Left colon (tissue), 2 donors: ENCODE measurements at places on chromosomes 4 and X. TPM values are rescaled to one million over a fixed set of nuclear protein-coding genes. Genes with fewer than 3 reads are reported as not detected.

- no peak for DNase-seq
Observed at GRCh38 chr4:41323706-41324105, 67.0 kb downstream of the UCHL1 start.

DNA sequence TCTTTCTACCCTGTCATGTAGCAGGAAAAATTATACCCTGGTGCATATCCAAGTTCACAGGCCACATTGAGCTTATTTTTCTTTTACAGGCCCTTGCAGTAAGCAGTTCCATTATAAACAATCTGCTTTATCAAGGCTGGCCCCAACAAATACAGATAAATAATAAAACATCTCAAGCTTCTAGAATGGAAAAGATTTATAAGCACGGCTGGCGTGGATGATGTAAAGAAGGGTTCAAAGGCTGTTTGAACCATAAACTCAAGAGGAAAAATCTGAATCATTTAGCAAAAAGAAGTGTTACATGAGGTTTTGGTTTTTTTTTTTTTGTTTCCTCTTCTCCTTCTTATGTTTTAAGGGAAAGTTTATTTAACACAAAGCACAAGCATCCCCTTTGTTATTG, 109.7 kb downstream of the UNC5C start:
- no peak for DNase-seq

DNA sequence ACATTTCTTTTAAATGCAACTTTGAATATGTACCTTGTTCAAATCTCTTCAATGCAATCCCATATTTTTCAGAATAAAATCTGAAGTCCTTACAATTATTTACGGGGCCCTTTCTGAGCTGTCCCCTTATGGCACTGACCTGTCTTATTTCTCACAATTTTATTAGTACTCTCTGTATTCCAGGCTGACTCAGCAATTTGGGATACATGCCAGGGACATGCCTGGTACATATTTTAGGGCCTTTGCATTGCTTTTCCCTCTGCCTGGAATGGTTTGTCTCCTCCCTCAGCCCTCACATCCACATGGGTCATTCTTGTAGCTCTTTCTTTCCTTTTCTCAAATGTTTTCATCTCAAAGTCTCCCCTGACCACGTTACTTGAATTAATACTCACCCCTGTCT, 172.2 kb upstream of the TECRL start:
- DNase-seq, result no peak

GRCh38 chr4:154329939-154330338, 161.7 kb downstream of the DCHS2 start:
- DNase-seq, result no peak

DNA sequence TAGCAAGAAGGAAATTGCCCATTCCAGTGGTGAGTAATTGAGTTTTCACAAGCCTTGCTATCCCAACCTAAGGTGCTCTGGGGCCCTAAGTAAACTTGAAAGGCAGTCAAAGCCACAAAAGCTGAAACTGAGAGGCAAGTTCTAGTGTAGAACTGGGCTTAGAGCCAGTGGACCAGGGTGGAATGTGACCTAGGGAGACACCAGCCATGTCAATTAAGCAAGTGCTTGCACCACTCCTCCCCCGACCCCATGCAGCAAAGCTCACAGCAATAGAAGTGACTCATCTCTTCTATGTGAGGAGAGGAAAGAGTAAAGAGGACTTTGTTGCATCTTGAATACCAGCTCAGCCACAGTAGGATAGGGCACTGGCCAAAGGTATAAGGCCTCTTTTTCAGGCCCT, 486.1 kb upstream of the POU3F4 start:
- no peak for DNase-seq

- DNase-seq, result no peak
Observed at GRCh38 chr4:76963131-76963750, 13.7 kb downstream of the SEPTIN11 start.

- DNase-seq, result no peak
Observed at GRCh38 chr4:53908661-53909078, 155.7 kb downstream of the CHIC2 start.

GRCh38 chrX:135411893-135412292, 9.9 kb upstream of the SMIM10L2A start:
- no peak for DNase-seq

- DNase-seq, result no peak
Observed at GRCh38 chr4:4455210-4455865, 68.4 kb downstream of the NSG1 start.

GRCh38 chrX:134749706-134750445, 91.6 kb upstream of the PLAC1 start:
- DNase-seq, result no peak

DNA sequence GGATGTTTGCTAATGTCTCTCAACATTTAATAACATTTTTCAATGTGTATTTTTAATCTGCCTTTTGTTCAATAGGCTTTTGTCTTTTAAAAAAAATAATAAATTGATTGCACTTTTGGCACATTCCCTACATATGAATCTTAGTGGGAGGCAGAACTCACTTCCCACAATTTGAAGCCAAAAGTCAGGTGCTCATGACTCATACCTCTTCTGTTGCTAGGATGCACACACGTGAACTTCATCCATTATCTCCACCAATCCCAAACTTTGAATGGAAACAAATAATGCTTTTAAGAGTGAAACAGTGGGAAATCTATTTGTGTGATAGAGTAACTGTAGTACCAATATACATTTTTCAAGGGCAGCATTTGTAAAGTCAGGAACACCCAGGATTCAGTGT, 260.5 kb downstream of the IQCM start:
- no peak for DNase-seq

- no peak for DNase-seq
Observed at GRCh38 chr4:81106150-81106549, 75.6 kb downstream of the BMP3 start.

DNA sequence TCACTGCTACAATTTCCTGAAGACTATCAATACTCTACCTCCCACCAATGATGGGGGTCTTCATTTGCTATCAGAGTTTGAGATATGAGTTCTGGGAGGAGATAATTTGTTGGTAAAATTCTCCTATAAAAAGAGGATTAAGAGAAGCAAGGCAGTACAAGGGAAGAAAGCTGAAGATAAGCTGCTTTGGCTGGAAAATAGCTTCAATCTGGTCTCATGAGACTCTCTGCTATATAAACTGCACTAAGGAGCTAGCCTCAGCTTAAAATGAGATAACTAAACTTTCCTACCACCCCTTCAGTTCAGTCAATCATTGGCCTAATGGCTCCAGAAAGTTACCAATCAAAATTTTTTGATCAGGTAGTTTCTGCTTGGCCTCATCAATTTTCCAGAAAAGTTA, 2105.0 kb downstream of the ARAP2 start:
- no peak for DNase-seq

- DNase-seq, result no peak
Observed at GRCh38 chr4:121130326-121130660, 33.8 kb downstream of the TNIP3 start.

DNA sequence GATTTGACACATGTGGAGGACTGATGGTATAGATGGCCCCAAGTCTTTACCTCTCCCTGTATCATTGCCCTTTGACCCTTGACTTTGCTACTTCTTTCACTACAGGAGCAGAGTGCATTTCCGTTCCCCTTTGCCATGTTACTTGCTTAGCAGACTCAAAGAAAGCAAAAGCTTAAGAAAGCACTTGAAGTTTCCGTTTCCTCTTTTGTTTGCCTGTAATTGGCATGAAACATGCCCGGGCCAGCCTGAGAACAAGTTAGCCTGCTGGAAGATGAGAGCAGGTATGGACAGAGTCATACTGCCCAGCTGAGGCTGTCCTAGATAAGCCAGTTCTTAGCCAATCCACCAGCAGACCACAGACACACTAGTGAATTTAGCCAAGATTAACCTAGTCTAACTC, 206.0 kb downstream of the BCOR start:
- DNase-seq, result no peak

- DNase-seq, result no peak
Observed at GRCh38 chr4:106208481-106209460, 107.2 kb downstream of the TBCK start.

- DNase-seq, result no peak
Observed at GRCh38 chr4:169220447-169220846, 50.3 kb downstream of the SH3RF1 start.

DNA sequence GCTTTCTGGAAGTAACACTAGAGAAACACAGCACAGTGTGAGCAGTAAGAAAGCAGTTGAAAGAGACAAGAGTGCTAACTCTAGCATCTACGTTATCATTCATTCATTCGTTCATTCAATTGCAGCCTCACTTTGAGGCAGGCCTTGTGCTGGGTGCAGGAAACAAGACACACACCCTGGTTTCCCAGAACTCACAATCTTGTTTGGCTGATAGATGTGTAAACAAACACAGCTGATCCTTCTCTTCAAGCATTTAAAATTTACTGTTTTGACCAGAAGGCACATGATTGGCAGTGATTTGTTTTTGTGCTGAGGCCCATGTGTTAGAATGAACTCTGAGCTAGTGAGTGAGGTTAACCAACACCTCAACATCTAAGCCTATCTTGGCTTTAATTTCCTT, 20.4 kb upstream of the TBC1D9 start:
- DNase-seq, result no peak

GRCh38 chr4:150117094-150117493, 38.8 kb downstream of the DCLK2 start:
- DNase-seq, result no peak

GRCh38 chrX:6574762-6575161, 39.8 kb upstream of the VCX3A start:
- DNase-seq, result no peak

- DNase-seq, result no peak
Observed at GRCh38 chr4:177596035-177596434, 153.8 kb upstream of the AGA start.

GRCh38 chrX:54042609-54043021, 1.7 kb downstream of the PHF8 start:
- DNase-seq, result peak; percentile 46

GRCh38 chr4:158863296-158863695, 94.5 kb downstream of the FNIP2 start:
- DNase-seq, result no peak

DNA sequence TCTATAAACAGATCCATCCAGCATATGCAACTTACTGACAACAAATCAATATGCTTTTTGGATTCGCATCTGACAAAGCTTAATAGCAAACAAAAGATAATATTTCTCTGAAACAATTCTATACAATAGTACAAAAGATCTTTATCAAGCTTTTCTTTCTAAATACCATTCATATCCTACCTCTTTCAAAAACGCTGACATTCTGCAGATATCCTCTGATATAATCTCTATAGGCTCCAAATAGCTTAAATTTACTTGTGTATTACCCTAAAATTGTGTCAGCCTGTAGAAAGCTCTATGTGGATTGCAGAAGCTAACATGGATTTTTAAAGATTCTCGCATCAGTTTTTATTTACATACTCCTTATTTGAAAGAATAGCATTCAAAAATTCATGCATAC, 260.6 kb downstream of the GASK1B start:
- no peak for DNase-seq

DNA sequence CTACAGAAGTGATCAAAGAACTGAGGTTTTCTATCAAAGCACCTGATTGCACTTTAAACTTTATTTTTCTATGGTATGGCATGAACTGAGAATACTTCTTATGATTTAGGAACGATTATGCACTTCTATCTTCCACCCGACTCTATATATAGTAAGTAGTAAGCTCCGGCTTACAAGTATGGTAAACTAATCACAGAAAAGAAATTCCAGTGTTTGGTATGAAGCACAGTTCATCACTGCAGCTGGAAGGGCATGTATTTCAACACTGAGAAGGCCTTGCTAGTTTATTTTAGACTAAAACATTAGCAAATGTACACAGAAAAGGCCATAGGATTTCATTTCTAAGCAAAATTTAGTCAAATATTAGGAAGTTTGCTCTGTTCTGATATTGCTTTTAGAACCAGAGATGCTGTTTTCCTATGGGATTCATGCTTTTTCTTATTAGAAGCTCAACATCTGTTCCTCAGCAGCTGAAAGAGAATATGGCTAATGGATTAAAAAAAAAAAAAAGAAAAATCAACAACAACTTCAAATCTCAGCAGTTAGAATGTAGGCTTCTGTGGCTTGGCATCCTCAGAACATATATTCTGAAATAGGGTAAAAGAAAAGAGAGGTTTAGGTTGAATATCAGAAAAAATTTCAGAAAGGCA, 273.5 kb downstream of the C4orf33 start:
- DNase-seq, result no peak

- no peak for DNase-seq
Observed at GRCh38 chr4:70559211-70559830, 32.7 kb upstream of the AMBN start.

- DNase-seq, result peak; percentile 28
Observed at GRCh38 chrX:139931646-139932072, 1.2 kb downstream of the ATP11C start.

- DNase-seq, result no peak
Observed at GRCh38 chr4:24894846-24895245, 18.0 kb downstream of the CCDC149 start.

GRCh38 chrX:30906726-30907125, 17.7 kb upstream of the TAB3 start:
- DNase-seq, result no peak

- no peak for DNase-seq
Observed at GRCh38 chr4:153616006-153616555, 68.0 kb upstream of the TLR2 start.

GRCh38 chr4:82624819-82625218, 63.0 kb upstream of the TMEM150C start:
- DNase-seq, result no peak

The PABPC4L gene
- 0.39 TPM for total RNA-seq

The TMEM150C gene
- total RNA-seq, result 3.7 TPM

The TTC29 gene
- not detected for total RNA-seq

The CLDN34 gene
- total RNA-seq, result 0.89 TPM

The GABRA4 gene
- 0.14 TPM for total RNA-seq

The GLRB gene
- 0.75 TPM for total RNA-seq

The NPNT gene
- total RNA-seq, result 30.6 TPM

The CT45A5 gene
- not detected for total RNA-seq

The USP51 gene
- 0.21 TPM for total RNA-seq

The HERC5 gene
- 0.98 TPM for total RNA-seq

The HPSE gene
- total RNA-seq, result 23.8 TPM

The NXF3 gene
- 0.47 TPM for total RNA-seq

The USP17L19 gene
- not detected for total RNA-seq

The H2BW1 gene
- total RNA-seq, result not detected

The ARHGAP4 gene
- 35.5 TPM for total RNA-seq

The NHSL2 gene
- total RNA-seq, result 1.3 TPM

The NUP54 gene
- 36.7 TPM for total RNA-seq

The XAGE1A gene
- total RNA-seq, result not detected

The RAB9B gene
- total RNA-seq, result 0.40 TPM
